AG09309 (cell line): ENCODE measurements at places on chromosomes 3 and 15.

DNA sequence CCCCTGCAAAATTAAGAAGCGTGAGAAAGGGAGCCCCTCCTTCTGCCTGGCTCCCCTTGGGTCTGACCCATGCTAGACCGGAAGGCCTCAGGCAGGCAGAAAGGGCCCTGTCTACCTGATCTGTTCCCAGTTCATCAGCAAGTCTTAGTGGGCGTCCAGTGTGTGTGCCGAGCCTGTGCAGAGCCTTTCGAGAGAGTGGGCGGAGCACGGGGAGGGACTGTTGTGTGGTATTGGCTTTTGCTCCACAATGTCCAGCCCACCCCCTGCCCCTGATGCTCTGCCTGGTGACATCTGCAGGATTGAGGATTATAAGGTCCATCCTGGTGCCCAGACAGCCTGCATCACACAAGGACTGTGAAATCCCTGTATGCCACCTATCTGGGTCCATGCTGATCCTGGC lies 82.9 kb downstream of the CHDH start:
- no peak for DNase-seq

GRCh38 chr15:61028427-61028826 lies 200.7 kb downstream of the RORA start:
- DNase-seq: no peak

DNA sequence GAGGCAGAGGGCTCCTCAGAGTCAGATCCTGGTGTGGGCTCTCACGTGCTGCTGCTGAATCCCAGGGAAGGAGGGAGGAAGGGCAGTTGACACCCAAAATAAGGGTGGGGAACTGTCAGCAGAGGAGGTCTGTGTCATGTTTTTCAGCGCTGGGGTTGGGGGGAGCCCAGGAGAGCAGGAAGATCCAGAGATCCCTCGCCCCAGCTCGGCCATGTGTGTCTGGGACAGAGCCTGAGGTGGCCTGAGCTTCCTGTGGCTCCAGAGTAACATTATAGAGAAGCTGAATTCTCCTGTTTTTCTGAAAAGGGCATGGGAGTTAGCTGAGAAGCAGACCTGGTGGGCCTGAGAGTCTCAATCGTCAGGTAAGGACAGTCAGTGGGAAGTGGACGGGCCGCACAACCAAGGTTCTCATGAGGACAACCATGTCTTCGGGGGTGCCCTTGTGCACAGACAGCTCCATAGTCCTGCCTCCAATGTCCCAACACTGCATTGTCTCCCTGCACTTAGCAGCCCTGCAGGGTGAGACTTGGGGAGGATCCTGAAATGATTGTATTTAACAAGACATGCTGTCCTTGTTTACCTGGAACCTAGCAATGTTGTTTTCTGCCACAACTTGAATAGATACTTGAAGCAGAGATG lies 18.4 kb downstream of the UMPS start:
- no peak for DNase-seq

DNA sequence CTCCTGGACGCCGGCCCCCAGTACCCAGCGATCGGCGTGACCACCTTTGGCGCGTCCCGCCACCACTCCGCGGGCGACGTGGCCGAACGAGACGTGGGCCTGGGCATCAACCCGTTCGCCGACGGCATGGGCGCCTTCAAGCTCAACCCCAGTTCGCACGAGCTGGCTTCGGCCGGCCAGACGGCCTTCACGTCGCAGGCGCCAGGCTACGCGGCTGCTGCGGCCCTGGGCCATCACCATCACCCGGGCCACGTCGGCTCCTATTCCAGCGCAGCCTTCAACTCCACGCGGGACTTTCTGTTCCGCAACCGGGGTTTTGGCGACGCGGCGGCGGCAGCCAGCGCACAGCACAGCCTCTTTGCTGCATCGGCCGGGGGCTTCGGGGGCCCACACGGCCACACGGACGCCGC lies 956 bp downstream of the ZIC1 start:
- no peak for DNase-seq

- DNase-seq: no peak
Measured at GRCh38 chr15:94331731-94332130, 100.4 kb downstream of the MCTP2 start.

GRCh38 chr3:176505878-176506621 lies 691.2 kb downstream of the TBL1XR1 start:
- no peak for DNase-seq

DNA sequence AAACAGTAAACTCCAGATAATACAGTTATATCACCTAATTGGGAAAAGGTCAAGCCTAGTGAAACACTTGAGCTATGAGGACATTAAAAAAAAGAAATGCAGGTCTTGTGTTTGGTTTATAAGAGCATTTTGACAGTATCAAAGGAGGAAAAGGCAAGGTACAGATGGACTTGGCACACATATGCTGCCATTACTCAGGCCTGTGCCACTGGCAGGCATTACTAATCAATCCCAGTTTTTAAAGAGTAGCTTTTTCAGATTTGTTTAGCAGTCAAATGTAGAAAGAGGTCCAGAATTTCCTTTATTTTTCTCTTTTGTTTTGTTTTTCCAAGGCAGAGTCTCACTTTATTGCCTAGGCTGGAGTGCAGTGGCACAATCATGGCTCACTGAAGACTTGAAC lies 38.9 kb downstream of the MDFIC2 start:
- DNase-seq: no peak

DNA sequence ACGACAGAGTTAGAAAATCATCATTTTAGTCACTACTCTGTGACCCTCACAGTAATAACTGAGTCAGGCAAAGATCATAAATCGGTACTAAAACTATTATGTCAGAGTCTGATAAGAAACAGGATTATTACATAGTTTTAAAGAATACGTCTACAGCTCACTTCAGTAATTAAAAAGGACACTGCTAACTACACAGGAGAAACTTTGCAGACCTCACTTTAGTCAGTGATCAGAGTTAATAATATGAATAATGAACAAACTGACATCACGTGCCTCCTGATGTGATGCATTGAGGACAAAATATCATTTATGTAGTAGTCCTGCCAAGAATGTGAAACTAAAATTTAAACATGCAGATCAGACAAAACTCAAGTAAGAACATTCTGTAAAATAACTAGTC lies 162.2 kb downstream of the PCCB start:
- DNase-seq: no peak

GRCh38 chr15:71761649-71762048 lies 48.7 kb upstream of the NR2E3 start:
- DNase-seq: peak; percentile 62

- no peak for DNase-seq
Measured at GRCh38 chr3:113783980-113784379, 37.1 kb downstream of the ATP6V1A start.

DNA sequence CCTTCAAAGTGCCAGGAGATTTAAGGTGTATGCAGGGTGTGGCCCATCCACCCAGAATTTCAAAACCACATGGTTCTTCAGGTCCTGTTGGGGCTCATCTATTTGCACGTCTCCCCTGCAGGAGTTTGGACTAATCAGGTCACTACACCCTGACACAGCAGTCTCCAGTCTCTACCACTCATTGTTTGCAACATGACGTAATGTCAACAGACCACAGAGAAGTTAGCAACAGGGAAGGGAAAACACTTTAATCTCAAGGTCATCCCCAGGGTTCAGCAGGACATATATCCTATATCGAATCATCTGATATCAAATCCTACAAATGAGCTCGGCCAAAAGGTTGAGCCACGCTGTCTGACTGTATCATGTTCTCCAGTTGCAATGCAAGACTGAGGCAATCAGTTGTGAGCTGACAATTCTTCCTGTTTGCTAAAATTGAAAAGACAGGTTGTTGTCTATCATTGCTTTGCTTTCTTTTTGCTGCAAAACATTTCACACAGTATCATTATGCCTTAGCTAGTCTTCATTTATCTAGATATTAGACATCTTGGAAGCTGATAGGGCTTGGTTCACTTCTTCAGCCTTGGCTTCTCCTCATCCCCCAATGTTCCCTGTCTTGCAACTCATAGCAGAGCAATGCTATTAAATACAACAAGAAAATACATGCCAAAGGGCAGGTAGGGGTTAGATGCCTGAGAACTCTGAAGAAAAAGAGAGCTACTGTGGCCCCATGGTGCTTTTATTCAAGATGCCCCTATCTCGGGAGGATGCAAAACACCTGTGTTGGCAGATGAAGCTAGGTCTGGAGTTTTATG lies 13.4 kb upstream of the LEKR1 start:
- no peak for DNase-seq

DNA sequence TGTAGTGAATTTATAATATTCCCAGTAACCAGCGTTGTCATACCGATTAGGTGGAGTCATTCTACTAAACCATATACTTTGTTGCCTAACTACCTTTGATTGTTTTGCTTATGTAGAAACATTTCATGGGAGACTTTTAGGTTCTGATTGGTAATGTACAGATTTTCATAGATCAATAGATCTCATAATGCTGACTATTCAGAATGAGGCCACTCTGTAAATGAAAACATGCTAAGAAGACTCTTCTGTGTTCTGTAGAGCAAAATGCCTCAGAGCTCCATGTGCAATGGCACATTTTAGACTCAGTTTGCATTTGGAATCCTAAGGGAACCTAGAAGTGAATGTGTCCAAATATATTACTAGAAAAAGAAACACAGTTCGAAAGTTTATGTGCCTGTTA lies 20.0 kb downstream of the CBLB start:
- DNase-seq: no peak

GRCh38 chr15:65328506-65329287 lies 24.2 kb downstream of the RNU5B-1 start:
- DNase-seq: no peak

- DNase-seq: no peak
Measured at GRCh38 chr3:195105841-195106417, 165.0 kb downstream of the XXYLT1 start.

DNA sequence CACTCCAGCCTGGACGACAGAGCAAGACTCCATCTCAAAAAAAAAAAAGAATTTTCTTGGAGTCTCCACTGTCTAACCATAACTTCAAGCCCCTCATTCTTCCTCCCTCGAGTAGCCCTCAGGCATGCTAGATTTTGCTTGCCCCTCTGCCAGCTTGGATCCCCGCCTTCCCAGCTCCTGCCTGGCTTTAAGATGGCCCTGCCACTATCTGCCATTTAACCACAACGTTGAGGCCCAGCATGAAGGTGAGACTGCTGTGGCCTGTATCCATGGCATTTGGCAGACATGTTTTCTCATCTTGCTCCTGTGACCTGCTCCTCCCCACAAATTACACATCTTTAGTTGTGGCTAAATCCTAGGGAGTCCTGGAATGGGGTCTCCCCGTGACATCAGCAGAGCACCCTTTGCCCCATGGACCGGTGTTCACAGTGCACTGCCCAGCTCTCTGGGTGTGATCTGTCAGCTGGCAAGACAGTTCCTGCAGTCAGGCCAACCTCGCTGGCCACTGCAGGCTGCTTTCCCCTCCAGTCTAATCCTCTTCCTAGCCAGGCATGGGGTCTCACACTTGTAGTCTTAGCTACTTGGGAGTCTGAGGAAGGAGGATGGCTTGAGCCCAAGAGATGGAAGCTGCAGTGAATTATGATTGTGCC lies 10.4 kb downstream of the VPS18 start:
- no peak for DNase-seq

- DNase-seq: no peak
Measured at GRCh38 chr3:26369133-26369532, 253.4 kb upstream of the LRRC3B start.

DNA sequence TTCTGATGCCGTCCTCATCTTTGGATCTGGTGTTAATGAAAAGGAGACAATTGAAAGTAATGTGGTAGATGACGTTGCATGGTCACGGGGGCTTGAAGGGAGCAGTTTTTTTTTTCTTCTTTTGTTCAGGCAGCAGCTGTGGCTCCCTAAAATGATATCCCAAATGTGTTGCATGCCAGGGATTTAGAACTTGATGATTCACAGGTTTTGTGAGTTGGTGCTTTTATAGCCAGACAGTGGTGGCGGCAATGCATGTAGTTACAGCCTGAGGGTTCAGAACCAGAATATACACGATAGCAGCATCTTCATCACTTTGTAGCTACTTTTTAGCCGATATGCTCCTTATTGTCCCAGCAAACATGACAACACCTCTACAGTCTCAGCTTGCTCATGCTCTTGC lies 133.4 kb downstream of the CHST2 start:
- peak; percentile 70 for DNase-seq

GRCh38 chr3:81839504-81840094 lies 78.2 kb upstream of the GBE1 start:
- DNase-seq: no peak

GRCh38 chr3:147775816-147776530 lies 366.8 kb downstream of the ZIC1 start:
- peak; percentile 32 for DNase-seq

DNA sequence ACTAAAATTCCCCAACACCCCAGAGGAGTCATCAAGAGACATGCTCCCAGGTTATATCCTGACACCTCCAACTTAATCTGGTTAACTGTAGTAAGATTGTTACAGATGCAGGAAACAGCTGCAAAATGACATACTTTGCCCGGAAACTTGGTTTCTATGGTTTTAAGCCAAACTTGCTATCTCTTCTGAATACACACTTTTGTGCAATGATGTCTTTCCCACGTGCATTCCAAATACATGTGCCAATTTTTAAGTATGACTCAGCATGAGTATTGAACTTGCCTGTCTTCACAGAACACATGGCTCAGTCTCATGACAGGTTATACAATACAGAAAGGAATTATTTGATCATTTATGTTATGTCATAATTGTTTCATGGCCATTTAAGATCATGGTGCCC lies 207.0 kb upstream of the DCBLD2 start:
- DNase-seq: peak; percentile 92

GRCh38 chr3:29285471-29286071 lies 4.7 kb downstream of the RBMS3 start:
- no peak for DNase-seq

DNA sequence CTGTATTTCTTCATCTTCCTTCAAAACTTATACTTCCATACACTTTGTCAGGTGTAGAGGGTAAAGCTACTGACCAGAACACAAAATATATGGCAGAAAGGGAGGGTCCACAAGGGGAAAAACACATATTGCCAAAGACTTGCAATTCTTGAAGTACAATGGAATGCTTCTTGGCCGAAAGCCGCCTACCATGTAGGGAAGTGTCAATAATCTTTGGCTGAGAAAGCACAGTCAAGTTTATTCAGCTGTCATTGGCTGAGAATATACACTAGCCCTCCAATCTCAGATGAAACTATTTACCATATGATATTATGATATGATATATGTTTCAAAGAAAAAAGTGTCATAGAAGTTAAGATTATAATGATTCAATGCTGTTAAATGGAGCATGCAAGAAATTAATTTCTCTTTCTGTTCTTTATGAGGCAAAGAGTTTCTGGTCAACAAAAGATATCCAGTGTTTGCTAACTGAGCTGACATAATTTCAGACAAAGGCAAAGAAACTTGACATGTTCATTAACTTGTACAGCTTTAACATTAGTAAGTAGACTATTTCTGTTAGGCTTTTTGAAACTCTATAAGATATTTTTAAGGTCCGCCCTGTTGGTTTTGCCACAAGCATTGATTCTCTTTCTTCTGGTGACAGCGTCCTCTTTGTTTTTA lies 89.0 kb upstream of the LPP start:
- no peak for DNase-seq

GRCh38 chr3:196141052-196141865 lies 59.4 kb upstream of the TFRC start:
- no peak for DNase-seq

DNA sequence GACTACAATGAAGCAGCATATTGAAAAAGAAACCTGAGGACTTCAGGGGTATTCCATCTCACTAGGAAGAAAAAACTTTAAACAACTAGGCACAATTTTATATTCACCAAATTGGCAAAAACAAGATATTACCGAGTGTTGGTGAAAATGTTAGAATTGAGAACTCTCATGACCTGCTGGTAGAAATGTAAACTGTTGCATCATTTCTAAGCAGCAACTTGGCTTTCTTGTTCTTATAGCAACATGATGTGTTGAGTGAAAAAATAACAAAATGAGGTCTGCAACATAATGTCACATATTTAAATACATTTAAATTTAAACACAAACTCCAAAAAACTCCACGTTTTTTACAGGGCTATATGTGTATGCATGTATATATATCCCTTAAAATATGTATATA lies 59.0 kb upstream of the SPPL2A start:
- no peak for DNase-seq
